ENCODE measurements at places on chromosomes 11 and 22.
A peak's percentile ranks its signal among the peaks of the same experiment; 100 is the strongest.

DNA sequence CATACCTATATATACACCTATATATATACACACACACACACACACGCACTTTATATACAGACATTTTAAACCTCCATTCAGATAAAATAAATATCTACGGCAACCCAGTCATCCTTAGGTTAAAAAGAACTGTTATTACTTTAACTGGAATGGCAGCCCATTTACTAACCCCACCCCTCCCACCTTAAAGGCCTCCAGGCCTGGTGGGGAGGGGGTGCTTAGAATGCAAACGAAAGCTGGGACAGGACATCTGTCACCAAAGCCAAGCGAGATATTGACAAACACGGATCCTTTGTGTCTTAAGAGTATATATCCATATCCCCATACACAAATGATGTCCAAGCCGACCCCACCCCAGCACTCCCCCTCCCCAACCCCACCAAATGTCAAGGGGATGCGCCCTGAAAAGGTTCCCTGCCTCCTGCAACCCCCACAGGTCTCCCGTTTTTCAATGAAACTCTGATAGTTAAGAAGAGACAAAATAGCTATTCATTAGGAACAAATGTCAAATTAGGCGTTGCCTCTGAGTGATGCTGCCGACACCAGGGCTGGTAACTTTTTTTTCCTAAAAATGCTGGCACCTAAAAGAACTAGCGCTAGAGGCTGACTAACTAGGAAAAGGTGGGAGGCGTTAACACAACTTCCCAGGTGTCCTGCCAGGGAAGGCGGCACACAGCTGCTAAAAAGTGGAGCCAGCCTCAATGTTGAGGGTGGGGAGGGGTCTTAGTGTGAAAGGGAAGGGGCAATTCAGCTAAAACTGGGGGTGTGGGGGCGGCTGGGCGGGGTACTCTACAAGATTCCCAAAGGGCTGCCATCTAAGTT, 5.6 kb downstream of the MN1 start:
- no peaks in the 10 kb centered on the region for H3K36me3 ChIP-seq
- no peak for DNase-seq
- H3K27me3 ChIP-seq, result no peaks in the 10 kb centered on the region

- H3K4me3 ChIP-seq, result no peak overlapping the region
- H3K4me1 ChIP-seq, result peaks cover 9% of the 10 kb centered on the region
- H3K27me3 ChIP-seq, result peaks cover 18% of the 10 kb centered on the region
- no peak for DNase-seq
- no peaks in the 10 kb centered on the region for H3K36me3 ChIP-seq
Measured at GRCh38 chr11:124753205-124753604, 1.1 kb upstream of the VSIG2 start.

DNA sequence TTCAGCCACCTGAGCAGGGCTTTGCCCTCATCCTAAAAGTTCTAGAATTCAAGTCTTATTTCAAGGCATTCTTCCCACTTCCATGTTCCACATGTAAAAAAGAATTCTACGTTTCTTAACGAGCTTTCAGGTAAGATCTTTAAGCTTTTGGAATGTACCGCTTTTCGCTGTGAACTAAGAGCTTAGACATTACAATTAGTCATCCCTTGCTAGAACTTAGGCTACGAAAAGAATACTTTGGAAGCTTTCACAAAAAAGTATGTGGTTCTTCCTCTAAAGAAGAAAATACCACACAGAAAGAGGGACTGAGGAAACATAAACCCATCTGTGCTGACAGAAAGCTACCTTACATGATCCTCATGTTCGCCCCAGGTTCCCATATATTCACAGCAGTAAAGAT, 1.9 kb downstream of the NUMA1 start:
- no peaks in the 10 kb centered on the region for H3K27me3 ChIP-seq
- H3K4me1 ChIP-seq, result peaks cover 37% of the 10 kb centered on the region
- H3K4me3 ChIP-seq, result peak overlapping the region; percentile 88
- H3K36me3 ChIP-seq, result peaks cover 12% of the 10 kb centered on the region
- no peak for DNase-seq
- H3K27ac ChIP-seq, result peak overlapping the region; percentile 27

- no peak for DNase-seq
- H3K4me1 ChIP-seq, result no peaks in the 10 kb centered on the region
- no peaks in the 10 kb centered on the region for H3K27me3 ChIP-seq
- H3K36me3 ChIP-seq, result no peaks in the 10 kb centered on the region
- no peak overlapping the region for H3K4me3 ChIP-seq
Measured at GRCh38 chr22:44802071-44802700, 49.8 kb downstream of the ARHGAP8 start.

GRCh38 chr22:28792491-28793383, 7.6 kb downstream of the XBP1 start:
- H3K4me1 ChIP-seq, result peaks cover 48% of the 10 kb centered on the region
- H3K36me3 ChIP-seq, result peaks cover 40% of the 10 kb centered on the region
- H3K27ac ChIP-seq, result peak overlapping the region; percentile 70
- DNase-seq, result no peak

DNA sequence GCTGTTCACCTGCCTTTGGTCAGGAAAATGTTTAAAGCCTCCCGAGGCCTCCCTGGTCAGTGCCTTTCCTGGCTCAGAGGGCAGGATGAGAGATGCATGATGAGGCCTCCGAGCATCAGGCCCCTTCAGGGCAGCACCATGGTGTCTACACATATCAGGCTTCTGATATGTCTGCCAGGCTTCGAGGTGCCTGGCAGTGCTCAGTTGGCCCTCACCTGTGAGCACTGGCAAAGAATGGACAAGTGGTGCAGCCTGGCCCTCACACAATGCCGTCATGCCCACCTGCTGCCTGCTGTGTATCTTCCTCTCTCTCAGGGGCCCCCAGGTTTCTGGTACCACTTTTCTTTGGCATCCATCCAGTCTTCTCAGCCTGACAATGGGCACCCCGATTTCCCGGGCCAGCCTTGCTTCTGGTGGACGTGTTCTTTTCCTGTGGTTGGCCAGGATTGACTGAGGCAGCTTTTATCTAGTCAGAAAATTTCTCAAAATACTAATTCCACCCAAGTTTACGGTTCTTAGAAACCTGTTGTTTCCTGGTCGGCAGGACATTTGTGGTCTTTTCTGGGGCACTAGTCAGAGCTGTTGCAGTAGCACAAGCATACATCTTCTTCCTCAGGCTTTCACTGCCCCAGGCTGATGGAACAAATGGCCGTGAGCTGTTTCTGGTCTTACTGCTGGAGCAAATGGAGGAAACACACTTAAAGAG, 76.8 kb upstream of the SUSD2 start:
- no peak for DNase-seq
- no peaks in the 10 kb centered on the region for H3K27me3 ChIP-seq
- no peak overlapping the region for H3K4me3 ChIP-seq
- no peak overlapping the region for H3K27ac ChIP-seq
- H3K36me3 ChIP-seq, result peaks cover 31% of the 10 kb centered on the region
